ENCODE measurements at places on chromosomes 5 and 9. TPM values are rescaled to one million over a fixed set of nuclear protein-coding genes. Genes with fewer than 3 reads are reported as not detected.

DNA sequence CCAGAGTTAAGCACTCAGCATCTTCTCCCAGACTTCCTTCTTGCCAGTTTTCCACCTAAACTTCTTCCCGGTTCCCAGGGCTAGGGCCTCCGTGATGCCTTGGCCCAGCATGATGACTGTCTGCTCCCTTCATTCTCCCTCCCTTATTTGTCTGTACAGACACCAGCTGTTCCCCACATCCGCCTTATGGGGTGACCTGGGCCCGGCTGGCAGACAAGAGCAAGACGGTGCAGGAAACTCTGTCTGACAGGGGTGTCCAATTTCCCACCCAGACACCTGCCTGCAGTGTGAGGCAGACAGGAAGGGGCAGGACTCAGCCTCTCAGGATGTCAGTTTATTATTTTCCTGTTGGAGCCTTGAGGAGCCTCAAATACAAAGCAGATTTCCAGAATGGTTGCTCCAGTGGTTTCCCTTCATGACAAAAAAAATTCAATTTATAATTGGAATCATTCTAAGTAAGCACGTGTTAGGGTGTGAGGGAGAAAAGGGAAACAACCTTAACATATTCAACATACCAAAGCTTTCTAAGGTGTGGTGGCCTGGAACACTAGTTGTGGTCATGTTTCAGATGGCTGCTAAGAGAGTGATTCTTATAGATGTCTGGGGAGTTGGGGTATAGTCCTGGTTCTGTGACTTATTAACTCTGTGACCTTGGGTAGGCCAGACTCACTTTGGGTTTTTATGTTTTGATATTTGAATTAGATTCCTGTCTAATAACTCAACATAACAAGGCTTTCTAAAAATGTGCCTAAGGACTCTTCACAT is 234.5 kb downstream of the PAPPA start:
- DNase-seq: no peak

- no peak for DNase-seq
Observed at GRCh38 chr5:28516722-28517121, 1478.3 kb upstream of the CDH9 start.

- DNase-seq: no peak
Observed at GRCh38 chr5:134917070-134917815, 12.3 kb downstream of the PCBD2 start.

DNA sequence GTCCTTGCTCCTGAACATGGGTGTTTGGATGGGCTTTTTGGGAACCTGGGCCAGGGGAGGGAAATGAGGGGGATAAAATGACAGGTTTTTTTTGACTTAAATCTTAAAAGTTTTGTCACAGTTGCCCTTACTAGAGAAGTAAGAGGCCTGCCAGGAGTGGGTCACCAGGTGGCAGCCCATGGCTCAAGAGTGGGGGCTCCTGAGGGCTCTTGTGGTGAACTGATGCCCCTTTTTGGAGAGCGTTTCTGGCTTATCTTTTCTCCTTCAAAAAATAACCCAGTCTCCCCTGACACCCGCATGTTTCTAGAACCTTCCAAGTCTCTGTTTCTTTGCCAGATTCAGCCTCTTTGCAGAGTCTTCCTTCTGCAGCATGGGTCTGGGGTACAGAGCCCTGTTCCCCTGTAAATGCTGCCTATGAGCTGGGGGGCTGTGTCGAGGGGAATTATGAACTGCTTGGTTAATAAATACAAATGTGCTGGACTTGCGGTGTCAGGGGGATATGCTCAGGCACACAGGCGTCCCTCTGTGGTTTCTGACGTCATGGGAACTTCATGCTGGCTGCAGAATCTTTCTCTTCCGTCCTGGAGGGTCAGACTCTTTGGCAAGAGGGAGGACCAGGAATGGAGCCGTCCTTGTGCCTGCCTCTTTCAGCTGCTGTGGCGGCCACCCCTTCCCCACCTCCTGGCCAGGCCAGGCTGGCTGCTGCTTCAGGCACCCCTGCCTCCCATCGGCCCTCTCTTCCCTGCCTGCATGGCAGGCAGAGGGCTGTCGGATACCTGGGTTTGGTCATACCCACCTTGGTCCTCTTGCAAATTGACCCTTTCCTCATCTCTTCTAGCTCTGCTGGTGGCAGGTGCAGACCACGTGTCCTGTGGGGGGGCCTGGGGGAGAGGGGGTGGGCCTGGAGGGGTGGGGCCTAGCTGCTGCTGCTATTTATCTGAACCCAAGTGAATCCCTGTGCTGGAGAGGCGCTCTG is 30.1 kb downstream of the PTPA start:
- peak; percentile 65 for DNase-seq

Gene MUSK
- total RNA-seq: not detected

Gene MRPS27
- 48.2 TPM for total RNA-seq

Gene BTNL3
- not detected for total RNA-seq

All from activated CD8-positive, alpha-beta T cell treated with anti-CD3 and anti-CD28 coated beads, Interleukin-2, amount 10 ng/mL, durations not matched to agents 7 days and 5 days (primary cell).